ENCODE measurements at places on chromosomes 12 and 14.

DNA sequence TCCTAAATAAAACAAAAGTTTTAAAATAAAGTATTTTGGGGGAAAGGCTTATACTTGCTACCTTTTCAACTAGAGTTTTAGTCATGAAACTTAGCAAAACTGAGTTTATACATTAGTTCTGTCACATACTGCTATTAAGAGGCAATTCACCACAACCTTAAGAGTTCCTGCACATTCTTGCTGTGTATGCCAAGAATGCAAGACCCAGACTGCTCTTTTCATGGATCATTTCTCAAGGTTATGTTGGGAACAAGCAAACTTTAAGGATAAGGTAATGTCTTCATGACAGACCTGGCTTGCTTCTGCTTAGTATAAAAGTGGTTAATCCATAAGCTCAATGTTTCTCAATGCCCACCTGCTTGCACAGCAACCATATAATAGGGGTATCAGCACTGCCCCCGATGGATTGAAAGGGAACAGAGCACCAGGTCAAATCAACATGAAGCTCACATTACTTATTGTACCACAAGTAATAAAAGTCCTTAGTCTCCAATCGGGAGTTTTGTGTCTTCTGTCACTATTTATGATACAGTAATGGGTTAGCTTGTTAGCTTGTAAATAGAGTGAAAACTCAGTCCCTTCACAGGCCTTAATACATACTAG is 67.6 kb downstream of the KIF21A start:
- peak; percentile 14 for DNase-seq

DNA sequence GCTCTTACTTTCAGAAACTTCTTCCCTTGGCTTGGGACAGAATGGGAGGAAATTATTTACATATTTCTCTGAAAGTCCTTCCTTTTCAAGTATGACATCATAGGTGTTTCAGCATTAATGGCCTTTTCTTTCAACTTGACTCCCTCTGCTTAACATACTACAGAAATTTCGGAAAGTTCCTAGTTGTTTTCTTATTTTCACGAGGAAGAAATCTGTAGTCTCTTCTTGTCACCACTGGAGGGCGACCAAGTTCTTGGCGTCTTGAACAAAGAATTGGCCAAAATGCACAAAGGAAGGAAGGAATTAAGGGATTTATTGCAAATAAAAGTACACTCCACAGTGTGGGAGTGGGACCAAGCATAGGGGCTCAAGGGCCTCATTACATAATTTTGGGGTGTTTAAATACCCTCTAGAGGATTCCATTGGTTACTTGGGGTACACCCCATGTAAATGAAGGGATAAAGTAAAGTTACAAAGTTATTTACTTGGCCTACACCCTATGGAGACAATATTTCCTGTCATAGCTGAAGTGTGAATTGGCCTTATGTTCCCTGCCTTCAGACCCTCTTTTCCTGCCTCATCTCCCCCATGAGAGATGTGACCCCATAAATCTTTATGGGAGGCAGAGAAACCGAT is 70.4 kb downstream of the RPL10L start:
- no peak for DNase-seq

GRCh38 chr12:122788387-122788786 is 14.0 kb downstream of the CCDC62 start:
- DNase-seq = no peak

- peak; percentile 21 for DNase-seq
These were observed 17.5 kb downstream of the PNMA1 start for GRCh38 chr14:73696466-73697400.

DNA sequence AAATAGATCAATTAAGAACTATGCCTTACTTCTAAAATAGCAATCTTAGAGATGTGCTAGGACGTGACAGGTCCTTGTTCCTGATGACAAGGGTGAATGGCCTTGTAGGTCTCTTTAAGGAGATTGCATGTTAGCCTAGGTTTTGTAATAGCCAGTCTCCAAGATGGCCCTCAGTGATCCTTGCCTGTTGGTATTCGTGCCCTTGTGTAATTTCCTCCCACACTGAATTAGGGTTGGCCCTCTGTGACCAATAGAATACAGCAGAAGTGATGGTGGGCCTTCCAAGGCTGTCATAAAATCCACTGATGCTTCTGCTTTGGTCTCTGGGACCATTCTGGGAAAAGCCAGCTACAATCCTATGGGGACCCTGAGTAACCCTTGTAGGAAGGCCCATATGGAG is 38.2 kb upstream of the SNX6 start:
- DNase-seq = no peak

- no peak for DNase-seq
These were observed 145.1 kb downstream of the ACSS3 start for GRCh38 chr12:81222846-81223592.

DNA sequence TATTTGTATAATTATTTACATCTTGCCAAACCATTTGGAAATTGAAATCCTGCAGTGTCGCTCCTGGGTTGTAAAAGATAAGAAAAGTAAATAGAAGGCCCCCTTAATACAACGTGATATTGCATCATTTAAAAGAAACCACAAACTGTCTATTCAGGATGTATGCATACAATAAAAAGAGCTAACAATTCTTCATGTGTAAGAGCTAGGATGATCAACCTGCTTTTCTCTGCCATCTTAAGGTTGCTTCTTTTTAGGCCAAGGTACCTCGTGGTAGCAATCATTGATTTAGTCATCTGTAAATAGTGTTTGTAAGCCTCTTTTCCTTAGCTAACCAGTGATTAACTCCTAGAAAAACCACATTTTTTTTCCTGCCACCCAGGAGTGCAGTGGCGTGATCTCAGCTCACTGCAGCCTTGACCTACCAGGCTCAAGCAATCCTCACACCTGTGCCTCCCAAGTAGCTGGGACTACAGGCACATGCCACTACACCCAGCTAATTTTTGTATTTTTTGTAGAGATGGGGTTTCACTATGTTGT is 3.3 kb upstream of the USP44 start:
- DNase-seq = no peak

Data from CD4-positive, alpha-beta T cell treated with Interleukin-2 at 100 ng/mL for 4 hours (primary cell).